GM12865 (cell line): ENCODE measurements at places on chromosomes 2 and 18.

- no peak for DNase-seq
These were observed 8.9 kb upstream of the LRRFIP1 start for GRCh38 chr2:237618449-237618848.

DNA sequence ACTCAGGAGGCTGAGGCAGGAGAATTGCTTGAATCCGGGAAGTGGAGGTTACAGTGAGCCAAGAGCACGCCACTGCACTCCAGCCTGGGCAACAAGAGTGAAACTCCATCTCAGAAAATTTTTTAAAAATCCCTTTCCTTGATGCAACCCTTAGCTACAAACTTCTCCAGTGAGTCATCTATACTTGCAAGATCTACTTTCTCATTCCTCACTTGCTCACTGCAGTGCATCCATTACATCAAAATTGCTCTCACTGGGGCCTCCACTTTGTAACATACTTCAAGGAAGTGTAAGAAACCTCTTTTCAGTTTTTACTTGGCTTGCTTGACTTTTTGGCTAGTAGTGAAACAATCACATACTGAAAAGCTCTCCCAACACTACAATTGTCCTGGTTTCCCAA, 65.3 kb downstream of the REEP1 start:
- DNase-seq: no peak

GRCh38 chr2:555164-555922, 121.9 kb downstream of the TMEM18 start:
- DNase-seq: no peak

- DNase-seq: peak; percentile 50
These were observed 50.4 kb downstream of the MBD2 start for GRCh38 chr18:54173980-54174630.

- DNase-seq: no peak
These were observed 1.0 kb upstream of the NPHP1 start for GRCh38 chr2:110205660-110206455.

DNA sequence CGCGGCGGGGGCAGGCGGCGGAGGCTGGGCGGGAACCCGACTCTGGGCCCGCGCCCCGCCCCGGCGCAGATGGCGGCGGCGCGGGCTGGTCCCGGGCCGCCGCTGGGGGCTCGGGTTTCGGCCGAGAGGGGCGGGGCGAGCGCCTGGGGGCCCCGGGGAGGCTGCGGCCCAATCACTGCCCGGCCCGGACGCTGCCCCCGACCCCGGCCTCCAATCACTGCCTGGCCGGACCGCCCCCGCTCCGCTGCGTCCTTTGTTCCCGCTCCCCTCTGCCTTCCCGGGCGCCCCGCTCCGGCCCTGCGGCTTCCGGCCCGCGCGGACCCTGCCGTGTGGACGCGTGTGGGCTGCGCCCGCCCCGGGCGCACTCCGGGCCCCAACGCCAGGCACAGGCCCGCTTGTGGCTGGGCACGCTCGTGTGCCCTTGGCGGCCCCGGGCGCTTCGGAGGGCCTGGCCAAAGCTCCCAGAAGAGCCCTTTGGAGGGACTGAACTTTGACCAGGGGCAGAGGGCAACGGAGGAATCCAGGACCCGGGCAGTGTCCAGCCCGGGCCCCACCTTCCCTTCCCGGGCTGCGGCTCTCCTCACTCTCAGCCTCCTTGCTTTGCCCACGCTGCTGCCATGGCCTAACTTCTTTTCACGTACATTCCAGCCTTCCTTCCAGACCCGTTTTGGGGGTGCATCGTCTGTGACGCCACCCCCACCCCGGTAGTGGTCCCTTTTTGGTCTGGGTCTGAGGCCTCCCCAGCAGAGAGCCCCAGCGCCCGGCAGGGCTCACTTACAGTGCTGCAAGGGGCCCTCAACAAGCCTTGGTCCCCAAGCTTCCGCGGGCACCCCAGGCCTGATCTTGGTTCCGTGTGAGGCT, 27.1 kb upstream of the PTMA start:
- DNase-seq: peak; percentile 92

DNA sequence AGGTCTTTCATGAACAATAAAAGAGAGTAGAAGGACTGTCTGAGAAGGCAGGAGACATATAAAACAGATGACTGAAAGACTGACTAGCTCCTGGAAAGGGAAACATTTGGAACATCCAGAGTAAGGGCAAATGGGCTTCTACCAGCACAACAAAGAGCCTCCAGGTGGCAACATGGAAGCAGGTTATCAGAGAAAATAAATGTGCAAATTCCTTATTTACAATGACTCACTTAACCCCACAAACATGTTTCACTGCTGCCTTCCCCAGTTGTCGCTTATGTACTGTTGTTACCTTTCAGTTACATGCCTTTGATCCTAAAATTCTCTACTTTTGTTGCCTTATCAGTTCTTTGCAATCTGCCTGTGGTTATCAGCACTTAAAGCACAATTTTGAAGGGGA, 117.0 kb downstream of the HIBCH start:
- DNase-seq: no peak

GRCh38 chr2:2530334-2530733, 199.3 kb upstream of the MYT1L start:
- no peak for DNase-seq

DNA sequence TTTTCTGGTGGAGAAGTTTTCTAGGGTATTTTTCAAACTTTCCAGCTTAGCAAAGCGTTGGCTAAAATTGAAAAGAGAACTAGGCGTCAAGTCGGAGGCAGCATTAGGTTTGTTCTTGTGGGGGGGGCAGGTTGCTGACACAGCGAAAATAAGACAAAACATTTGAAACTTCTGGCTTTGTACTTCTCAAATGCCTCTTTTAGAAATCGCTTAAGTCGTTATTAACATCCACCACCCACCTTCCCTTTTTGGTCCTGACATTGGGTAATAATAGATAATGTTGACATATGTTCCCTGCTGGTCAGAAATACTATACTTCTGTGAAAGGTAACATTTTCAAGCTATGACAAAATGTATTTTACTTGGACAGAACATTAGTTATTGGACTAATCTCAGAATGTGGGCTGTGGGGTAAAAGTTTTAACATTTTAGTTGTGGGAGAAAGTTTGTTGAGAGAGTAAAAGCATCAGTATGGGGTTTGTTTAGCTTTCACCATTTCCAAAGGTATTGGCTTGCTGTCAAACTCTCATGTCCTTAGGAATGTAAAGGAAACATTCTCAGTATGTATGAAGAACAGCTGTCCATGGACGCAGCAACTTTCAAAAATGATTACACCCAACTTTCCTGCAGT, 88.1 kb upstream of the ZEB2 start:
- peak; percentile 11 for DNase-seq

DNA sequence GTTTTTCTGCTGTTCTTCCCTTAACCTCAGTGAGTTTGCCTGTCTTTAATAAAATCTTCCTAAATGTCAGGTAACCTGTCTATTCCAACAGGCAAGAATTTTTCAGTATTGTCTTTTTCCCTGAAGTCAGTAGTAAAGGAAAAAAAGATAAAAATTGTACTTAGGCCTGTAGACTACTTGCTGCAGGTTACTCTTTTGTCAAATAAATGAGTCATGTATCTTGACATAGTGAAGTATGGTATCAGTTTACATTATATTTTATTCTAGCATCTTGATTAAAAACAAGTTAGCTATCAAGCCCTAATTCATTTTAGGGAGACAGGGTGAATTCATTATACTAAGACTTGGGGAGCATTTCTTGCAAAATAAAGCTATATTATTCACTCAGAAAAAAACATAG, 59.8 kb downstream of the ITGA4 start:
- DNase-seq: no peak

DNA sequence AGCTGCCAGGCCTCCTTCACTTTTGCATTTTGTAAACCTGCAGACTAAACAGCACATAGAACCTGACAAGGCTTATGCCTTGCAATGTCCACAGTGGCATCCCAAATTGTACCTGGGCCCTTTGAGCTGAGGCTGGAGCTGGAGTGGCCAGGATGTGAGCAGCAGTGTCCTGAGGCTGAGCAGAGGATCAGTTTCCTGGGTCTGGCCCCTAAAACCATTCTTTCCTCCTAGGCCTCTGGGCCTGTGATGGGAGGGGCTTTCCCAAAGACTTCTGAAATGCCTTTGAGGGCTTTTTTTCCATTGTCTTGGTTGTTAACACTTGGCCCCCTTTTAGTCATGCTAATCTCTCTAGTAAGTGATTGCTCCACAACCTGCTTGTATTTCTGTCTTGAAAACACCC, 32.8 kb downstream of the FSIP2 start:
- DNase-seq: no peak

DNA sequence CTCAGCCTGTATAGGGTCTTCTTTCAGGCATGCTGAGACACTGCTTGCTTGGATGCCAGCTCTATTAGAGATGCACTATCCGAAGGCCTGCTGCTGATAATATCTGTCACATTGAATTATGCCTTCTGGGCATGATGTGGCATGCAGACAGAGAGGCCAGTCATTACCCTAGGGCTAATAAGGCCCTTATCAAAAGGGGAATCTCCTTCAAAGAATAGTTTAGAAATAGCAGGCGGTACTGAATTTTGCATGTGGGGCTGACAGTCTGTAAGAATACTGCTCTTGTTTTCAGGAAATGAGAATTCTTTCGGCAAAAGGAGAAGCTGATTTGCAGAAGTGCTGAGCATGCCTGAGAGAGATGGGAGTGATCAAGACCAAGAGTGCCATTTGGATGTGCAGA, 13.1 kb upstream of the LHCGR start:
- DNase-seq: no peak

GRCh38 chr2:179877601-179878364, 16.4 kb upstream of the ZNF385B start:
- no peak for DNase-seq

DNA sequence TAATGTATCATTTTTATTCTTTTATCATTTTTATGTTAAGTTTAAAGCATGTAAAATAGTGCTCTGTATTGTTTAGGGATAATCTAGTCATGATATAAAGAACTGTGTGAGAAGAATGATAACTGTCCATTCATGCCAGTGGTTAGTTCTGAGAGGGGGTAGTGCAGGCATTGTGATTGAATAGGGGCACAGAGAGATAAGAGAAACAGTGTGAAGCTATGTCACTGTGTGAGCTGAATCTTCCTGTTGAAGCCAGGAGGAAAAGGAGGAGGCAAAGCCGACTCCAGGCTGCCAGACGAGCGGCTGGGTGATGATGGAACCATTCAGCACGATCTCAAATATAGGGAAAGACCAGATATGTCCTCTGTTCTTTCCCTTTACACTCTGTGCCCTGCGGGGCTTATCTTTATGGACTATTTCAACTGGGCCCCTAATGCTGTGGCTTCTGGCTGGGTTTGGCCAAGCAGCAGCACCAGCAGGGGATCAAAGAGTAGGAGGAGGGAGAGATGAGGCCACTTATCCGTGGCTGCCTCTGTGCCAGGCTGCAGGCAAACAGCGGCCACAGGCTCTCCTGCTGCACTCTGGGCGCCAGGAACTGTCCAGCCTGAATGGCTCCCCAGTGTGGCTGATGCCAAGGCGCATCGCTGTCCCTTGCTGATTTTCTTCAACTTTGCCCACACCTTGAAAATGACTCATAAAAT, 128.0 kb downstream of the SPP2 start:
- no peak for DNase-seq

DNA sequence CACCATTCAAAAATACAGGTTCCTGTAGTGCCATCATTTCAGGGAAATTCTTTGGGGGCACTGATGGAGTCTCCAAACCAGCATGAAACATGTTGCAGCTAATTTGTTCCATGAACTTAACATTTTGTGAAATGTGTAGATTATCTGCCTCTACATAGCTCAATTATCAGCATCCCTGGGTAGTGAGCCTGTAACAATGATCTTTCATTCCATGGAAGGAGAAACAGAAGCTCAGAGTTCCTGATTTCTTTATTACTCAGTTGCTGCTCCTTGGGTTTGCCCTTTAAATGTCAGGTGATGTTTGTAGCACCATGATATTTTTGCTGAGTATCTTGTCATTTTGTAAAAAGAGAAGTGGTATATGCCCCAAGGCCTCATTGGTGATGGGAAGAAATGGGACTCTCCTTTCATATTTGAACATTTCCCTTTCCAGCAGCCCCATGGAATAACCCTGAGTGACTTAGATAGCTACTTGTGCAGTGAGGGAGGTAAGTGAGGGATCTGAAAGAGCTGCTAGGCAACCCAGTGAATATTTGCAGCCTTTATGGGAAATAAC, 146.9 kb downstream of the CERS6 start:
- no peak for DNase-seq

GRCh38 chr18:60112369-60112768, 212.6 kb downstream of the PMAIP1 start:
- DNase-seq: no peak

GRCh38 chr2:146457221-146457620, 1387.6 kb upstream of the ACVR2A start:
- DNase-seq: no peak

DNA sequence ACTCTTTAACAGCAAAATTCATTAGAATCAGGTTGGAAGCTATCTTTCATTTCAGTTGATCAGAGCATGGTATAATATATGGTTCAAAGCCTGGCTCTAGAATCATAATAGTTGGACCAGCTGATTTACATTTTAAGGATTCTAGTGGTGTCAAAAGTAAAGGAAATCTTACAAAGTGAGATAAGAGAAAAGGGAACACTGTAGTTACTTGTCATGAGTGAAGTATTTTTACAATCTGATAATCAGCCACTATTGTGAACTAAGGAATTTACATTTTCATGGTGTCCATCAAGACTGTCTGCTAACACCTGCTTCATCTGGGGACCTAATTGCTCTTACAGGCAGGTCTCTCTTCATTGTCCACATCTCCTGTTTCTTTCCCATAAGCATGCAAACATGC, 161.1 kb downstream of the SLC39A10 start:
- no peak for DNase-seq

DNA sequence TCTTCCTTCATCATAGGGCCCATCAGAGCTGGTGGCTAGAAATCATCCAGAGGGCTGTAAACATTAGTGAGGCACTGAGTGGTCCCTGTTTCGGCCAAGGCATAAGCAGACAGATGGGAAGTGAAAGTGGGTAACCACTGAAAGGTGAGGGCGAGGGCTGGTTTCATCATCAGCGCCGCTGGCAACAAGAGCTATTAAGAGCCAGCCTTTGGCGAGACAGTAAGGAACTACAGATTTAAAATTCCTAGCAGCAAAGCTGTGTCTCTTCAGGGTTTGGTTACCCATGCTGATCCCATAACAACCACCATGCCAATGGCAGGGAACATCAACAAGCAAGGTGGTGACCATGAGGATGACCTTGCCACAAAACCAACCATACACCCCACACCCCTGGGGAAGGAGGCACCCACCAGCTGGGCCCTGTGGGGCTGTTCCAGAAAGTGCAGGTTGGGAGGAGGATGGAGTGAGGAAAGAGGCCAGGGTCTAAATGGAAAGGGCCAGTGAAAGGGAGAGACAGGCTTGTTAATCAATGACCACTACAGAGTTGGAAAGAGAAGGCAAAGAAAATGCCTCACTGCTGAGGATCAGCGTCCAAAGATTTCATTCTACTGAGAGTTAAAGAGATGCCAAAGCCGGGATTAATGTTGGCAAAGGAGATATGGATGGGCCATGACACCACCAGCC, 9.0 kb upstream of the SLC20A1 start:
- peak; percentile 78 for DNase-seq

- no peak for DNase-seq
These were observed 105.5 kb downstream of the MYCN start for GRCh38 chr2:16045653-16046352.

DNA sequence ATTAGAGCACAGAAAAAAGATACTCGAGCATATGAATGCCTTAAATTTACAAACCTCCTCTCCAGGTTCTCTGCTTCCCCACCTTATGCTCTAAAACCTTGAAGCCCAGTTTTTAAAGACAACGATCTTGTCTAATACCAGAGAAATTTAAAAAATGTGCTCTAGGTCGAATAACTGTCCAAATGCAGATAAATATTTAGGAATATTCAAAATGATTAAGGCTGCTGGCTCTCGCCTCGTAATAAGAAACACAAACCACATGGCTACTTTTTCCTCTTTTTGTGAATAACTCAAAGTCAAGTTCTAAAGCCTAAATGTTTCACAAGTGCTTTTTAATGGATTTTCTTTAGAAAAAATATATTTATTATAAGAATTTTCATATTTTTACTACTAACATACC, 101.3 kb downstream of the SATB2 start:
- DNase-seq: no peak
